ENCODE measurements at places on chromosomes 1 and 21.

- DNase-seq = no peak
- H3K27me3 ChIP-seq = no peaks in the 10 kb centered on the region
- H3K27ac ChIP-seq = peak overlapping the region; percentile 10
- H3K4me3 ChIP-seq = no peak overlapping the region
Observed at GRCh38 chr1:223717695-223718363, 5.5 kb downstream of the CAPN2 start.

DNA sequence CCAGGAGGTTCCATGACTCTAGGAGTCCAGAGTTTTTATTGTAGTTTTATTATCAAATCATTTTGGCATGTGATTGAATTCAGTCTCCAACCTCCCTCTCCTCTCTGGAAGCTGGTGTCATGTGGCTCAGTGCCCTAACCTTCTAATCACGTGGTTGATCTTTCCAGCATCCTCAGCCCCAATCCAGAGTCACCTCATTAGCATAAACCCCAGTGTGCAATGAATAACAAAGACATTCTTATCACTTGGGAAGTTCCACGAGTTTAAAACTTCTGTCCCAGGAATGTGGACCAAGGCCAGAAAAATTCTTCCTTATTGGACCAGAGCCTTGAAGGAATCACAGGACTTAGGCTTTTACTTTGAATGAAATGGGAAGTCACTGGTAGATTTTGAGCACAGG is 52.2 kb downstream of the KIRREL1 start:
- H3K27ac ChIP-seq = no peak overlapping the region
- H3K27me3 ChIP-seq = peaks cover 29% of the 10 kb centered on the region
- no peaks in the 10 kb centered on the region for H3K36me3 ChIP-seq
- peaks cover 53% of the 10 kb centered on the region for H3K4me1 ChIP-seq

GRCh38 chr1:178919581-178919980 is 48.7 kb upstream of the ANGPTL1 start:
- H3K27me3 ChIP-seq = no peaks in the 10 kb centered on the region
- H3K27ac ChIP-seq = peak overlapping the region; percentile 45
- no peak overlapping the region for H3K4me3 ChIP-seq
- H3K36me3 ChIP-seq = no peaks in the 10 kb centered on the region

- peak overlapping the region; percentile 42 for H3K4me3 ChIP-seq
- H3K36me3 ChIP-seq = no peaks in the 10 kb centered on the region
- H3K27ac ChIP-seq = no peak overlapping the region
- DNase-seq = no peak
Observed at GRCh38 chr1:177181280-177181630, 10.5 kb downstream of the BRINP2 start.

- no peak for DNase-seq
- H3K27ac ChIP-seq = no peak overlapping the region
- no peaks in the 10 kb centered on the region for H3K4me1 ChIP-seq
- no peak overlapping the region for H3K4me3 ChIP-seq
Observed at GRCh38 chr1:177920091-177920490, 49.8 kb downstream of the SEC16B start.

GRCh38 chr1:158818975-158819431 is 12.1 kb upstream of the MNDA start:
- H3K27ac ChIP-seq = no peak overlapping the region
- no peaks in the 10 kb centered on the region for H3K27me3 ChIP-seq
- DNase-seq = no peak
- H3K36me3 ChIP-seq = no peaks in the 10 kb centered on the region
- no peak overlapping the region for H3K4me3 ChIP-seq

DNA sequence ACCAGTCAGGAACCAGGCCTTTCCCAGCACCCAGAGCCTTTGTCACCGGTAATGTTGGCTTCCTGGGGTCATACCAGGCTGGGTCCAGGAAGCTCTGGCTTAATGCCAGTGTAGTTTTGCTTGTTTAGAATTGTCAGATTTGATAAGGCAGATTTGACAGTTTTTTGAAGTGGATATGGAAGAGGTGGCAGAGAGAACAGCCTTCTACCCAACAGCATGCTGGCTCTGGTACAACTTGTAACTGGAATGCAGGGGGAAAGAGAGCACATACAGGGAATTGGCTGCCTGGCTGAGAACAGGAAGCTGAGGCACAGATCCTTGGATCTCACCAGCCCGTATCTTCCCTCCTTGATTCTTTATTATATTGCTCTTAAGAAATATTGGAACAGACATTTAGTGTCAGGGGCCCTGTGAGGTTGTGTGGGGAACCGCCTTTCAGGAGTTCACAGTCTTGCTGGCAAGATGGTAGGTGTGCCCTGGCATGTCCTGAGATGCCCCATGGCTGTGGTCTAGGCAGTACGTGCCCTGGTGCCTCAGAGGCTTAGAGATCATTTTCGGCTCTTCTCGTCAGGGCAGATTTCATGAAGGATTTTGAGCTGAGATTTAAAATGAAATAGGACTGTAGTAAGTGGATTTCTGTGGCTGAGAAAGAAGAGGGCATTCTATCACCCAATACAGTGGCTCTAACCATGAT is 227.0 kb downstream of the PBX1 start:
- H3K4me1 ChIP-seq = peaks cover 87% of the 10 kb centered on the region
- H3K36me3 ChIP-seq = no peaks in the 10 kb centered on the region
- no peak overlapping the region for H3K4me3 ChIP-seq
- no peaks in the 10 kb centered on the region for H3K27me3 ChIP-seq
- DNase-seq = no peak

GRCh38 chr1:209748620-209749019 is 7.2 kb upstream of the TRAF3IP3 start:
- peaks cover 26% of the 10 kb centered on the region for H3K4me1 ChIP-seq
- no peak overlapping the region for H3K27ac ChIP-seq
- H3K36me3 ChIP-seq = no peaks in the 10 kb centered on the region
- no peaks in the 10 kb centered on the region for H3K27me3 ChIP-seq
- no peak for DNase-seq

DNA sequence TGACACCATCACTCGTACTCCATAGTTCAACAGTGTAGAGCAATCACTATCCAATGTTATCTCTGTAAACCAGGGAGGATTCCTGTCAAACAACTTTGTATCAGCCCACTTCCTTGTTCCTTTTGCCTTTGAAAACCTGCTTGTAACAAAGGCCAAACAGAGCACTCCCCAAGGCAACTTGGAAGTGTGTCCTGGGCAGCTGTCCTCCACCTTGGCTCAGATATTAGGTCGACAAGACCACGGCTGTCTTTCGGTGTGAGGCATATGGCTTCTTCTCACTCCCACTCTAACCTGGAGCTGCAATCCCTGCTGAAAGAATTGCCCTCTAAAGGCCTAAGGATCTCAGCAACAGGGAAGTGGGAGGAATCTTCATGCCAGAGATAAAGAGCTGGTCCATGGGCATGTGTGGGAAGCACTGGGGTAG is 66.7 kb downstream of the ITPKB start:
- H3K27me3 ChIP-seq = no peaks in the 10 kb centered on the region
- no peak overlapping the region for H3K4me3 ChIP-seq
- DNase-seq = no peak
- H3K36me3 ChIP-seq = no peaks in the 10 kb centered on the region
- H3K27ac ChIP-seq = peak overlapping the region; percentile 91
- peaks cover 67% of the 10 kb centered on the region for H3K4me1 ChIP-seq

DNA sequence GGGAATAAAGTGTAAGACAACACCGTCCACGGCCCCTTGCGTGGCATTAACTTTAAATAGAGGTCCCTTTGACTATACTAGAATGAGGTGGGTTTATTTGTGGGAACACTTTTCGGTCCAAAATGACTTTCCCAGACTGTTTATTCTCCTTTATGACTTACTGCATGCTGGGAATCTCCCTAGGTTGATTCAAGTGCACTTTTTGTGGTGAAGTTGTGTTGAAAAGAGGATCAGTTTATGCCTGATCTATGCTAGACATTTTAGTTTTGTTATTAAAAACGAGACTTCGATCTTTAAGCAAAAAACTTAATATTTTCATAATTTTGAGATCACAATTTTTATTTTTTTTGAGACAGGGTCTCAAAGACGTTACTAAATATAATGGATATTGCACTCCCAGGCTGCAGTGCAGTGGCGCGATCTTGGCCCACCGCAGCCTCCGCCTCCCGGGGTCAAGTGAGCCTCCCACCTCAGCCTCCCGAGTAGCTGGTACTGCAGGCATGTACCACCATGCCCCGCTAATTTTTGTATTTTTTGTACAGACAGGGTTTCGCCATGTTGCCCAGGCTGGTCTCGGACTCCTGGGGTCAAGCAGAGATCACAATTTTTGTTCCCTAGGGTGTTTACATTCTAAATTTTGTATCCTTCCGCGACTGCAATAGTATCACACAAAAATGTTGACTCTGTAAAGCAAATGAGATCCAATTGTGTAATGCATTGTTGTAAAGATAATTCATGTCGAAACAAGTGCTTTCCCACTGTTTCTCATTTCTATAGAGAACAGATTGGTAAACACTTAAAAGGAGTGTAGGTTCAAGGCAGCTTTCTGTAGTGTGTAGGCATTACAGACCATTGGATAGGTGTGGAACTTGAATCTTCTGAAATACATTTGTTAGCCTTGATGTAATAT is 1.6 kb downstream of the CDC42 start:
- peak overlapping the region; percentile 87 for H3K4me3 ChIP-seq
- DNase-seq = no peak
- peaks cover 7% of the 10 kb centered on the region for H3K36me3 ChIP-seq
- H3K27ac ChIP-seq = peak overlapping the region; percentile 99
- H3K4me1 ChIP-seq = peaks cover 70% of the 10 kb centered on the region

Measured in left ventricle myocardium inferior (tissue), 1 donor.